ENCODE measurements at places on chromosomes 16 and 17. TPM values are rescaled to one million over a fixed set of nuclear protein-coding genes. Genes with fewer than 3 reads are reported as not detected.

Gene WNT9B
- not detected for total RNA-seq

Gene OSBPL7
- total RNA-seq: 8.4 TPM

Gene NCOR1
- 63.4 TPM for total RNA-seq

Gene RPL23
- 3,070 TPM for total RNA-seq

Gene TMC7
- 0.28 TPM for total RNA-seq
